Neuronal stem cell (in vitro differentiated cells): ENCODE measurements at places on chromosomes 3 and 15.

DNA sequence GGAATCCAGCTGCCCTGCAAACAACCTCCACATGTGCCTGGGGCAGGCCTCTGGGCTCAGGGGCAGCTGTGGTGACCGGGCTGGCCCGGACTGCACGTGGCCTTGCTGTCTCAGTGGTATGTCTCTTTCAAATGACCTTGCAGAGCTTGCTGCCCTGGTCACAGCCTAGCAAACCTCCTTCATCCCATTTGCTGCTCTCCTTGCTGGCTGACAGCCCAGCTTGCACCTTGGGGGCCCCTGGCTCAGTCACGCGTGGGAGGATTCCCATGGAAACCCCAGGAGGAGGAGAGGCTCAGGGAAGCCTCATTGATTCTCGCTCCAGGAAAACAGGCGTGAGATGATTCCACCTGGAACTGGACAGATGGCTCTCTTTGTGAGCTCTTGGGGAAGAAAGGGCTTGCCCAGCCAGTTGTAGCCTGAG, 5.6 kb downstream of the SPSB4 start:
- no peaks in the 10 kb centered on the region for H3K27me3 ChIP-seq
- no peak for DNase-seq
- no peak overlapping the region for H3K4me3 ChIP-seq
- peaks cover 58% of the 10 kb centered on the region for H3K36me3 ChIP-seq
- H3K27ac ChIP-seq = peak overlapping the region; percentile 31
- peaks cover 27% of the 10 kb centered on the region for H3K4me1 ChIP-seq

DNA sequence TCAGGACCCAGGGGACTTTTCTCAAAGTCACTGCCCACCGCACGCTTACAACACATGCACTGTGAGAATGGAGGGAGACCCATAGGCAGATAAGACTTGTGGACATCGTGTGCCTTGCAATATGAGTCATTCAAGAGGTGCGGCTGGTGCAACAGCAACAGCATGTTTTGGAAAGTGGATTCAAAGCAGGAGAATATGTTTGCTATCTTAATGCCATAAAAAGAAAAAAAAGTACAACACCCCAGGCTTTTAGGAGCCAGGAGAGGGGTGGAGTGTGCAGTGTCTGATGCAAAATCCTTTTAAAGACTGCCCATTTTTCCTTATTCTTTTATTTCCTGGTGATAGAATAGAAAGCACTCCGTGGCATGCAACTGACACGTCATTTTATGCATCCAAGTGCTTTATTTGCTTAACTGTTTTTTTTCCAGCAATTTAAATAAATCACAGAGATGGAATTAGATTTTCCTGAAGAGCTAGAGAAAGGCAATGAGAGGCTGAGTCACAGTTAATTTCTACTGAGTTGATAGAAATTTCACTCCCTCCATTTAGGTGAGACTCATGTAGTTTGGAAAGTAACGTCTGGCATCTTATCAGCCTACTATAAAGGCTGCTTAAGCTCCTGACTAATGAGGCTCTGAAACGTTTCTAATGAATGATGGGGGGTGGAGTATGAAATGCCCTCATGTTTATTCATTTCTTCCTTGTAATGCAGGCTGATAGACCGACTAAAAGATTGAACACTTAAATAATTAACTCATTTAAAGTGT, 96.4 kb downstream of the NSUN3 start:
- no peak overlapping the region for H3K27ac ChIP-seq
- H3K27me3 ChIP-seq = no peaks in the 10 kb centered on the region
- H3K36me3 ChIP-seq = no peaks in the 10 kb centered on the region
- no peak overlapping the region for H3K4me3 ChIP-seq

DNA sequence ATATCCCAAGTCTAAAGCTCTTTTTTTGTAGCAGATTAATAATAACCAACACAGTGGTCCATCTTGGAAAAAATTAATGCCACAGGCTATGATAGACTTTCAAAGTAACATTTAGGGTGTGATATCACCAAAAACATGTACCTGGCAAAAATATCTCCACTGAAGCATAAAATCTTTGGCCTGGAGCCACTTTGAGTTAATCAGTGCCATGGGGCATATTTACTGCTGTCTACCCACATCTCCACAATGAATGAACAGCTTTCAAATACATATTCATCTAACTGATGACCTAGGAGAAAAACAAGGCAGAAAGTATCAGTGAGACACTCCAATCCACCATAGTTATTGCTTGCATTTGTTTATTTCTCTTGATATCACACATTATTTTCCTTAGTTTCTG, 296.0 kb upstream of the MDFIC2 start:
- DNase-seq = no peak
- no peaks in the 10 kb centered on the region for H3K27me3 ChIP-seq

GRCh38 chr15:33304924-33305323, 5.8 kb upstream of the RYR3 start:
- H3K27me3 ChIP-seq = no peaks in the 10 kb centered on the region
- H3K4me3 ChIP-seq = no peak overlapping the region
- no peaks in the 10 kb centered on the region for H3K36me3 ChIP-seq
- no peak overlapping the region for H3K27ac ChIP-seq

- no peaks in the 10 kb centered on the region for H3K4me1 ChIP-seq
- no peak for DNase-seq
- no peaks in the 10 kb centered on the region for H3K36me3 ChIP-seq
- H3K27me3 ChIP-seq = no peaks in the 10 kb centered on the region
- H3K27ac ChIP-seq = no peak overlapping the region
Observed at GRCh38 chr3:106232956-106233355, 364.1 kb upstream of the CBLB start.
